Thoracic aorta endothelial cell (primary cell): ENCODE measurements at places on chromosomes 2 and 18. TPM values are rescaled to one million over a fixed set of nuclear protein-coding genes. Genes with fewer than 3 reads are reported as not detected.

The ITPRIPL1 gene
- total RNA-seq, result 1.6 and 3.7 TPM in 2 replicates

The ATRAID gene
- 84.8 and 101 TPM in 2 replicates for total RNA-seq

The INHA gene
- total RNA-seq, result not detected in 2 replicates

The IL37 gene
- not detected in 2 replicates for total RNA-seq

The HOXD8 gene
- total RNA-seq, result 9.3 TPM in 1 of 2 replicates, not detected in the other

The C2orf15 gene
- total RNA-seq, result 0.14 TPM in 1 of 2 replicates, not detected in the other

The NFE2L2 gene
- 81.2 and 98.3 TPM in 2 replicates for total RNA-seq

The ZNF2 gene
- total RNA-seq, result 5.1 and 5.6 TPM in 2 replicates

The CRYGC gene
- not detected in 2 replicates for total RNA-seq
